Aorta (tissue), 5 donors: ENCODE measurements at places on chromosomes 1 and 21. TPM values are rescaled to one million over a fixed set of nuclear protein-coding genes. Genes with fewer than 3 reads are reported as not detected.

DNA sequence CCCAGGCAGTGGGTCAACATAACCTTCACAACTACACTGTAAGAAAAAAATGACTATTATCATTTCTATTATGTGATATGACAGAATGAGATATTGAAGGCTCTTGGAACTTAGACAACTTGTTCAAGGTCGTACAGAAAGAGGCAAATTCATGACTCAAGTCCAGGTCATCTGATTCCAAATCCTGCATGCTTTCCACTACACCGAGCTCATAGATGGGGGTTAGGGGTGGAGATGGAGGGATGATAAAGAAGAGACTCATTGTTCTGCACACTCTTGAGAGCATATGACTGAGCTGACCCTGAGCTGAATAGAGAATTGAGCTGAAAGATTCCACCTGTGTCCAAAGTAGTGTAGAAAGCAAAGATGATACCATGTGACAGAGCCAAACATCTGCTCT, 2.8 kb downstream of the FCRL6 start:
- H3K4me1 ChIP-seq, result no peaks in the 10 kb centered on the region
- H3K4me3 ChIP-seq, result no peak overlapping the region
- H3K27ac ChIP-seq, result no peak overlapping the region
- H3K27me3 ChIP-seq, result no peaks in the 10 kb centered on the region
- no peaks in the 10 kb centered on the region for H3K36me3 ChIP-seq
- no peak for DNase-seq

GRCh38 chr1:43318831-43319230, 18.0 kb downstream of the TIE1 start:
- H3K4me1 ChIP-seq, result no peaks in the 10 kb centered on the region
- no peak for DNase-seq
- no peaks in the 10 kb centered on the region for H3K27me3 ChIP-seq
- no peak overlapping the region for H3K27ac ChIP-seq
- no peaks in the 10 kb centered on the region for H3K36me3 ChIP-seq
- H3K4me3 ChIP-seq, result no peak overlapping the region

LCE2B gene
- not detected for total RNA-seq

RABGGTB gene
- 53.7 TPM for total RNA-seq

DNA sequence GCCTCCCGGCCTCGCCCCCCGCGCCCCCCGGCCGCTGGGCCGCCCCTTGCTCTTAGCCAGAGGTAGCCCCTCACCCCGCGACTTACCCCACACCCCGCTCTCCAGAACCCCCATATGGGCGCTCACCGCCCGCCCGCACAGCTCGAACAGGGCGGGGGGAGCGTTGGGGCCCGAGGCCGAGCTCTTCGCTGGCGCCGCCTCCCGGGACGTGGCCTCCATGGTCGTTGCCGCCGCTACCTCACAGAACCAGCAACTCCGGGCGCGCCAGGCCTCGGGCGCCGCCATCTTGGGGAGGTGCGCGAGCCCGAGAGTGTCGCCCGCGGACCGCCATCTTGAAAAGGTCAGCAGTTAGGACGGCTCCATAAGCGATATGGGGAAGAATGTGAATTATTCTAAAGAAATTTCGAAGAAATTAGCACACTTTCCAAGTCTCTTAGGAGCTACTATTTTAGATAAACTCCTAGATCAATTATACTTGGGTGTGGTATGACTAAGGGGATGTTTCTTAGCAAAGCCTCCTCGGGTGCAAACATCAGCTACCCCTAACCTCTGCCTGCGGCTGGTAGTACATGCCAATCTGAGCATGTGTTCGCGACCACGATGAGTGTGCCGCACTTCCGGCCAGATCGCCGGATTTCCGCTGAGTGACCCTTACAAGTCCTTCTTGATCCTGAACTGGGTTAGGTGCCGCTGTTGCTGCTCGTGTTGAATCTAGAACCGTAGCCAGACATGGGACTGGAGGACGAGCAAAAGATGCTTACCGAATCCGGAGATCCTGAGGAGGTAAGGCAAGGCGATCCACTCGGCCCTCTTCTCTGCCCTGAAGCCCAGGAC, at the start of the genes LRRC41 and UQCRH:
LRRC41 (minus strand) TSS at position 579 of the 834 bp plus-strand sequence; CDS start at position 285, 294 bp downstream.
UQCRH (plus strand) TSS at position 661 of the 834 bp plus-strand sequence; CDS start at position 730, 69 bp downstream.
- H3K4me3 ChIP-seq, result peak within 1 kb of the TSS; percentile 86
- peak; percentile 98 for DNase-seq
- no peaks in the 10 kb centered on the region for H3K4me1 ChIP-seq
- H3K27me3 ChIP-seq, result no peaks in the 10 kb centered on the region
- no peaks in the 10 kb centered on the region for H3K36me3 ChIP-seq
- peak within 1 kb of the TSS; percentile 93 for H3K27ac ChIP-seq

- H3K36me3 ChIP-seq, result no peaks in the 10 kb centered on the region
- H3K4me1 ChIP-seq, result peaks cover 6% of the 10 kb centered on the region
- peak overlapping the region; percentile 32 for H3K27ac ChIP-seq
- H3K4me3 ChIP-seq, result peak overlapping the region; percentile 50
Observed at GRCh38 chr1:236686815-236687160, 489 bp downstream of the ACTN2 start.

GRCh38 chr1:118323246-118323645, 138.2 kb upstream of the SPAG17 start:
- DNase-seq, result no peak
- no peaks in the 10 kb centered on the region for H3K4me1 ChIP-seq
- no peaks in the 10 kb centered on the region for H3K36me3 ChIP-seq
- H3K27ac ChIP-seq, result no peak overlapping the region
- no peak overlapping the region for H3K4me3 ChIP-seq

FMO2 gene
- total RNA-seq, result 213 TPM

DNA sequence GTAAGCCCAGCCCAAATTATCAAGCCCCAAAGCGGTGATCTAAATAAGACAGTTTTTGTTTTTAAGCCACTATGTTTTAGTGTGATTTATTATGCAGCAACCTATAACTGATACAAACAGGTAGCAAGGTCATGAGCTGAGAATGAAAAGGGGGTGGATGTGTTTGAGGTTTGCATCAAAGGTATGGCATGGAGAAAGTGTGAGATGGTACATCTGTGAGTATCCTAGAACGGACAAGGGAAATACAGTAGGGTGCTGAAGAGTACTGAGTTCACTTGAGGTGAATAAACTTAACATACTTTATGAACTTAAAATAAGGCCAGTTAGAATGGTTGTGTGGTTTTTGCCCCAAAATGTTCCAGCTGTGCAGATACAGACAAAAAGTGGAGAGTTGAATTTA, 286.0 kb upstream of the B3GALT2 start:
- H3K4me3 ChIP-seq, result no peak overlapping the region
- DNase-seq, result no peak
- no peaks in the 10 kb centered on the region for H3K36me3 ChIP-seq
- no peak overlapping the region for H3K27ac ChIP-seq

- no peak overlapping the region for H3K4me3 ChIP-seq
- H3K4me1 ChIP-seq, result peaks cover 5% of the 10 kb centered on the region
- no peaks in the 10 kb centered on the region for H3K27me3 ChIP-seq
- no peak for DNase-seq
- H3K36me3 ChIP-seq, result no peaks in the 10 kb centered on the region
Observed at GRCh38 chr1:109652402-109652801, 3.5 kb upstream of the GSTM4 start.

DNA sequence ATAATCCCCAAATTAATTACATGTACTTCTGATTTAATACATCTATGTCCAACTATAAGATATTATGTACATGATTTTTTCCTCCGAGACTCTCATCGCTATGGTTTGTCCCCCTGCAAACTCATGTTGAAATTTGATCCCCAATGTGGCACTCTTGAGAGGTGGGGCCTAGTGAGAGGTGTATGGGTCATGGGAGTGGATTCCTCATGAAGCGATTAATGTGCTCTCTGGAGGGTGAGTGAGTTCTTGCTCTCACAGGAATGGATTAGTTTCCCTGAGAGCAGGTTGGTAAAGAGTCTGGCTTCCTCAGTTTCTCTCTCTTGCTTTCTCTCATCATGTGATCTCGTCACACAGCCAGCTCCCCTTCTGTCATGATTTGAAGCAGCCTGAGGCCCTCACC, 16.1 kb downstream of the HSF2BP start:
- no peak overlapping the region for H3K4me3 ChIP-seq
- H3K36me3 ChIP-seq, result no peaks in the 10 kb centered on the region
- no peaks in the 10 kb centered on the region for H3K27me3 ChIP-seq
- no peaks in the 10 kb centered on the region for H3K4me1 ChIP-seq
- H3K27ac ChIP-seq, result no peak overlapping the region

- H3K4me1 ChIP-seq, result no peaks in the 10 kb centered on the region
- H3K27me3 ChIP-seq, result no peaks in the 10 kb centered on the region
- H3K4me3 ChIP-seq, result peak overlapping the region; percentile 65
- DNase-seq, result no peak
- no peaks in the 10 kb centered on the region for H3K36me3 ChIP-seq
- H3K27ac ChIP-seq, result no peak overlapping the region
Observed at GRCh38 chr1:65253800-65254319, 55.5 kb upstream of the DNAJC6 start.

DNA sequence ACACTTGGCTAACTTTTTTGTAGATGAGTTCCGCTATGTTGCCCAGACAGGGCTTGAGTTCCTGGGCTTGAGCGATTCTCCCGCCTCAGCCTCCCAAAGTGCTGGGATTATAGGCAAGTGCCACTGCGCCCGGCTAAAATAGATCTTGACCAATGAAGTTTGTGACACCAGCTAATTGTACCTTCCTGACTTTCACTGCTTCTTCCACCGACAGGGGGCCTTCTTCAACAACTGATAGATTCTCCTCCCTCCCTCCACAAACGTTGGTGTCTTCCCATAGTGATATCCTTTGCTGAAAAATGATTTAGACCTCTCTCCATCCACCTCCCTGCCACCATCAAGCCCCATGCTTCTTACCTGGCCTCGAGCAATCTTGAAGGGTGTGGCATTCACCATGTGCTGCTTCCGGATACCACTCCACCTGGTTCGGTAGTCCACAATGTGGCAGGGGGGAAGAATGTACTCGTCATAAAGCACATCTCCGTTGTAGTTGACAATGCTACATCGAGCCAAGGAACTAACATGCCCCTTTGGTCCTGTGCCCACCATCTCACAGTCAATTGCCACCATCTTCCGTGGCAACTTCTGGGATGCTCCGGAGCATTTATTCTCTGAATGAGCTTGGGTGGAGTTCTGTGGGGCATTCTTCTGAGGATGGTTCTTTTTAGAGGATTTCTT, 1.6 kb upstream of the METTL25B start:
- H3K27ac ChIP-seq, result no peak overlapping the region
- no peak overlapping the region for H3K4me3 ChIP-seq
- no peaks in the 10 kb centered on the region for H3K27me3 ChIP-seq
- peaks cover 2% of the 10 kb centered on the region for H3K36me3 ChIP-seq
- peaks cover 2% of the 10 kb centered on the region for H3K4me1 ChIP-seq

GRCh38 chr1:173300061-173301044, 93.2 kb upstream of the TNFSF4 start:
- no peaks in the 10 kb centered on the region for H3K36me3 ChIP-seq
- H3K4me3 ChIP-seq, result no peak overlapping the region
- no peaks in the 10 kb centered on the region for H3K4me1 ChIP-seq

ANGPTL3 gene
- total RNA-seq, result not detected

- no peaks in the 10 kb centered on the region for H3K36me3 ChIP-seq
- H3K27me3 ChIP-seq, result no peaks in the 10 kb centered on the region
- no peak overlapping the region for H3K4me3 ChIP-seq
Observed at GRCh38 chr1:9038881-9039760, 12.9 kb upstream of the SLC2A7 start.

MMEL1 gene
- total RNA-seq, result 2.4 TPM

GRCh38 chr21:17391811-17392340, 121.0 kb upstream of the CXADR start:
- no peaks in the 10 kb centered on the region for H3K36me3 ChIP-seq
- no peaks in the 10 kb centered on the region for H3K4me1 ChIP-seq
- H3K4me3 ChIP-seq, result no peak overlapping the region
- DNase-seq, result no peak

DNA sequence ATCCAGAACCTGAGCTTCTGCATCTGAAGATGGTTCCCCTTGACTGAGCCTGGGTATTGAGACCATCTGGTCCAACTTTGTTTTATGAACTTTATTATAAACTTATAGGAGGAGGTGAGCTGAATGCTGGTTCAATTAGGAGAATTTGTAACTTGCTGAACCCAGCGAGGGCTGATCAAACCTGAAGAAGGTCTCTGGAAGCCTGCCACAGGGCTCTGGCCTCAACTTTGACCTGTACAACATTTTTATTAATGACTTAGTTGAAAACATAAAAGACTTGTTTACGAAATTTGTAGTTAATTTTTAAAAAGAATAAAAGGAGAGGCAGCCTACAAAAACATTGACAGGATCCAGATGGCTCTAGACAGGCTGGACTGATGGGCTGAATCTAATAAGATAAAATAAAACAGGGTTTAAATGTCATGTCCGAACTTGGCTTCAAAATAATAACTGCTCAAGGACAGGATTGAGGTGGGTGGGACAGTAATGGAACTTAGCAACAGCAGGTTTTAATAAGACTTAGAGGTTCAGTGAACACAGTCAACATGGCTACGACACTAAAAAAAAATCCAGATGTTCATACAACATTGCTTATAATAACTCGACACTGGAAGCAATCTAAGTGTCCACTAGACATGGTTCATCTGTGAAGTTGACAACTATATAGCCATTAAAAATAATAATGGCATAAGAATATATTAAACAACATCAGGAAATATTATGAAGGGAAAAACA, 53.4 kb upstream of the GJB5 start:
- H3K27me3 ChIP-seq, result no peaks in the 10 kb centered on the region
- no peaks in the 10 kb centered on the region for H3K36me3 ChIP-seq
- H3K27ac ChIP-seq, result no peak overlapping the region
- H3K4me1 ChIP-seq, result no peaks in the 10 kb centered on the region
- no peak for DNase-seq

- no peaks in the 10 kb centered on the region for H3K4me1 ChIP-seq
- H3K27ac ChIP-seq, result no peak overlapping the region
- H3K36me3 ChIP-seq, result no peaks in the 10 kb centered on the region
Observed at GRCh38 chr1:234972411-234973191, 156.0 kb downstream of the TOMM20 start.

DNA sequence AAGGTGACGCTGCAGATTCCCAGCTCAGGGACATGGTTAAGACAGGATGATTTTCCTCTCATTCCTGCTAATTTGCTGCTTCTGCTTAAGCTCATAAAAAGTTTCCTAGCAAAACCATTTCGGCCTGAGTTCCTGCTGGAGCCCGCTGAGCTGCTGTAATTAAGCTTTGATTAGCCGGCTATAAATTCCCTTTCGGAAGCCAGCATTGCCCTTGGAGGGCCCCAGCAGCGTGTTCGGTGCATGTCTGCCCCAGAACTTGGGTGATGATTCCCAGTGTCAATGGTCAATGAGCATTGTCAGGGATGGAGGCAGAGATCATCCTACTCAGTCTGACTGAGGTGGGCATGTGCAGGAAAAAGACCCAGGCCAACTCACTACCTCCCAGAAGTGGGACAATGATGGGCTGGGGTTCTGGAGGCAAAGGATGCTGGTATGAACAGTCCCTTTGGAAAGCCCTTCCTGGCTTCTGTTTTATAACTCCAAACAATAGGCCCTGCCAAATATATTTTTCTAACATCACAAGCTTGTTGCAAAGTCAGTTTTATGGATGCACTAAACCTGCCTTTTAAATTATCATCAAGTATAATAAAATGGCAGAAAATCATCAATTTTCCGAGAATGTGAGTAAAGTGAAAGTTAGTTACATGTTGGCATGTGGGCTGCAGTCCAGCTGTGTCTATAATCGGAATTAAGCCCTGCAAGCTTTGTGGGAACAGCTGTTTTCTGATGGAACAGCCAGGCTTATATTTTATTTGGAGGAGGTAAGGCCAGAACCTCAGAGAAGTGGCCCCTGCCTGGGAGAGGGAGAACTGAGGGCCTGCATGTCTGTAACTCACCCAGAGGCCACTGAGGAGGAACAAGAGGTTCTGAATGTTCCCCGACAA, 257.1 kb downstream of the GRIK3 start:
- no peaks in the 10 kb centered on the region for H3K4me1 ChIP-seq
- H3K27ac ChIP-seq, result no peak overlapping the region
- no peak for DNase-seq
- no peak overlapping the region for H3K4me3 ChIP-seq
- H3K36me3 ChIP-seq, result no peaks in the 10 kb centered on the region

GRCh38 chr1:66730462-66730861, 21.8 kb upstream of the DYNLT5 start:
- no peak overlapping the region for H3K27ac ChIP-seq
- H3K36me3 ChIP-seq, result no peaks in the 10 kb centered on the region
- H3K4me1 ChIP-seq, result no peaks in the 10 kb centered on the region
- no peak for DNase-seq
